ENCODE measurements at places on chromosomes 1 and 21. TPM values are rescaled to one million over a fixed set of nuclear protein-coding genes. Genes with fewer than 3 reads are reported as not detected.
A peak's percentile ranks its signal among the peaks of the same experiment; 100 is the strongest.

- DNase-seq = no peak
Measured at GRCh38 chr1:67817319-67817718, 15.9 kb downstream of the GNG12 start.

- no peak for DNase-seq
Measured at GRCh38 chr1:193342811-193343210, 156.4 kb upstream of the B3GALT2 start.

The NASP gene
- total RNA-seq = 122 TPM

The GBP7 gene
- total RNA-seq = not detected

GRCh38 chr1:19365721-19366120, 53.6 kb downstream of the SLC66A1 start:
- DNase-seq = no peak

The SLFNL1 gene
- total RNA-seq = 3.4 TPM

- no peak for DNase-seq
Measured at GRCh38 chr1:106584107-106584506, 472.4 kb upstream of the PRMT6 start.

GRCh38 chr1:148362626-148363438, 120.3 kb downstream of the PPIAL4G start:
- peak; percentile 83 for DNase-seq

The GNAT2 gene
- not detected for total RNA-seq

GRCh38 chr1:9538669-9539164, 548 bp upstream of the SLC25A33 start:
- no peak for DNase-seq

The PTBP2 gene
- 182 TPM for total RNA-seq

GRCh38 chr1:243213045-243213787, 41.9 kb downstream of the CEP170 start:
- DNase-seq = no peak

The AIRE gene
- total RNA-seq = 0.09 TPM

GRCh38 chr1:199945591-199945990, 81.9 kb upstream of the NR5A2 start:
- DNase-seq = no peak

- DNase-seq = no peak
Measured at GRCh38 chr1:6093611-6094010, 47.9 kb downstream of the KCNAB2 start.

The BGLAP gene
- total RNA-seq = 0.73 TPM

DNA sequence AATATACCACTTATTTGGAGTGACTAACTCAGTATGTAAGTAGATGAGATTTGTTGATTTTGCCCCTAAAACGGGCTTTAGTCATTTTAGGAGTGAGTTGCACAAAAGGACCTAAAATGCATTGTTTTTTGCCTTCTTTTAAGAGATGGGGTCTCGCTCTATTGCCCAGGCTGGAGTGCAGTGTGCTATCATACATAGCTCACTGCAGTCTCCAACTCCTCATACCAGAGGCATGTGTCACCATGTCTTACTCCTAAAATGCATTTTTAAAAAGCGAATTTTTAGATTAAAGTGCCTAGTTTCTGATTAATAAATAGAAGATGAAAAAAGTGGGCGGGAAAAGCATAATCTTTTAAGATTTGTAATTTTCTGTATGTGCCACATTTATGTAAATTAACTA, 11.5 kb upstream of the NEXN start:
- DNase-seq = no peak

The IFNLR1 gene
- total RNA-seq = 0.54 TPM

The RSPO1 gene
- 1.6 TPM for total RNA-seq

The SPRR2E gene
- not detected for total RNA-seq

GRCh38 chr1:175388285-175388684, 195.7 kb upstream of the KIAA0040 start:
- DNase-seq = peak; percentile 64

- DNase-seq = no peak
Measured at GRCh38 chr21:42486531-42486930, 9.5 kb downstream of the RSPH1 start.

DNA sequence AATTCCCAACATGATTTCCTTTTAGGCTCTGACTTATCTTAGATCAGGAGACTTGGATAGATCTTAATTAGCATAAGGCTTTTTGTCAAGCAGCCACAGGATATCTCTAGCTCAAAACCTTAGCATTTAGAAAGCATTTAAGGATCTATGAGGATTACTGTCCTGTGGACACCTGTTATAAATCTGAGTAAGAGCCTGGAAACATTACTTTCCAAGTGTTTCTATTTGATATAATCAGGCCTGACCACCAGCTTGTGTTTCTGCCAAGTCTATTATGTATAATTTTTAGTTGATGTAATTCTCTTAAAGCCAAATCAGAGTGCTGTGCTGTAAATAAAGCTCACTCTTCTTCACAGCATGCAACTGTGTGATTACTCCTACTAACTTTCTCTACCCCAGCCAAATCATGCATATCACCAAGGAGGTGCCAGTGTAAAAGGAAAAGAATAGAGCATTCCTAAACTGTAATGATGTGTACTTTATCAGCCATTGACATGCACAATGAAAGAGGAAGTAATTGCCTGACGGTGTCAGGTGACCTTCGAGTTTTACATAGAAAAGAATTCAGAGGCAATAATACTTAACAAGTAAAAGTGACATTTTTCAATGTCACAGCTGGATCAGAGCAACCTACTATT, 309.9 kb upstream of the PRMT6 start:
- DNase-seq = no peak

The C1orf52 gene
- total RNA-seq = 18.7 TPM

DNA sequence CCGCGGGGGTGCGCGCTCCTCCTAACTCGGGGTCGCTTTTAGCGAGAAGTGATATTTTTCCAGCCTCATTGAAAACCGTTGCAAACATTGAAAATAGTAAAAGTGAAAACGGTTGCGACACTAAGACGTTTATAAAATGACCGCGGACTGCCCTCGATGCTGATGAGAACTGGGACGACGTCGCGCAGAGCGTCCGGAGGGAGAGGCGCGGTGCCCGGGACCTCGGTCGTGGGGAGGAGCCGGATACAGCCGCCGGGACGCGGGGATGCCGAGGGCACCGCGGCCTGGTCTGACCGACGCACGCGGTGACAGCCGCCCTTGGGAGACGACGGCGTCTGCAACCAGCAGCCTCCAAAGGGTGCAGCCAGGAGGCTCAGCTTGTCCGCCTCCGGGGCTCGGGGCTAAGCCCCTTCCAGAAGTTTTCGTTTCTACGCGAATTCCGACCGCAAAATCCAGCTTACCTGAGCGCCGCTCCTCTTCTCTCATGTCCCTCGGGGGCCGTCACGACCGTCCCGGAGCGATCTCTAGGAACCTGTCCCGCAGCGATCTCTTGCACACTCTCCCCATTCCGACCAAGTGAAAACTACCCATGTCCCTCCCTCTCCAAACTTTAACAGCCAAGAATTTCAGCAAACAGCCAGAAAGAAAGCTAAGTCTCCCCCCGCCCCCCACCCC, 144.4 kb upstream of the ETS2 start:
- DNase-seq = no peak

DNA sequence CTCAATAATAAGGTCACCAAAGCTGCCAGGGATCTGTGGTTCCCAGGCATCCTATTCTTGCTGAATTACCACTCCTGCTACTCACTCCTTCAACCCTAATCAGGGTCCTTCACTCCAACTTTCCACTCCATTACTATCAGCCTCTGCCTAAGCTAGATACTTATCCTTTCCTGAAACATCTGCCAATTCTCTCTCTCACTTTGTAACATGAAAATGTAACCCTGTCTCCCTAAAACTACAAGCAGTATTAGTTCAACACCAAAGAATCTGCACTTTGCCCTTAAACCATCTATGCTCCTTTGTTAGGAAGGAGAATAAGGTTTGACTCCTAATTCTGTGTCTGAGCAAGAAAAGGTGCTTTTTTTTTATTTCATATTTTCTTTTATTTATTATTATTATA, 15.5 kb upstream of the CXADR start:
- no peak for DNase-seq

DNA sequence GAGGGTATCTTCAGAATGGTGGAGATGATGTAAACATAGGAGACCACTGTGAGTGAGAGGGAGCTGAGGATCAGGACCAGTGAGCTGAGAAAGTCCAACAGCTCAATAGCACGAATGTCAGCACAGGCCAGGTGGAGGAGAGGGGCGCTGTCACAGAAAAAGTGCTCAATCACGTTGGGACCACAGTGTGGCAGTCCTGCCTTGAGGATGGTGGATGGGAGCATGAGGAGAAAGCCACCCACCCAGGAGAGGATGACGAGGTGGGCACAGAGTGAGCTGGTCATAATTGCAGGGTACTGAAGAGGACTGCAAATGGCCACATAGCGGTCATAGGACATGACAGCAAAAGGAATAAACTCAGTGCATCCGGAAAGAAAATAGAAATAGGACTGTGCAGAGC, 8.1 kb downstream of the OR11L1 start:
- DNase-seq = no peak

- DNase-seq = no peak
Measured at GRCh38 chr1:93353286-93353685, 7.6 kb downstream of the DR1 start.

DNA sequence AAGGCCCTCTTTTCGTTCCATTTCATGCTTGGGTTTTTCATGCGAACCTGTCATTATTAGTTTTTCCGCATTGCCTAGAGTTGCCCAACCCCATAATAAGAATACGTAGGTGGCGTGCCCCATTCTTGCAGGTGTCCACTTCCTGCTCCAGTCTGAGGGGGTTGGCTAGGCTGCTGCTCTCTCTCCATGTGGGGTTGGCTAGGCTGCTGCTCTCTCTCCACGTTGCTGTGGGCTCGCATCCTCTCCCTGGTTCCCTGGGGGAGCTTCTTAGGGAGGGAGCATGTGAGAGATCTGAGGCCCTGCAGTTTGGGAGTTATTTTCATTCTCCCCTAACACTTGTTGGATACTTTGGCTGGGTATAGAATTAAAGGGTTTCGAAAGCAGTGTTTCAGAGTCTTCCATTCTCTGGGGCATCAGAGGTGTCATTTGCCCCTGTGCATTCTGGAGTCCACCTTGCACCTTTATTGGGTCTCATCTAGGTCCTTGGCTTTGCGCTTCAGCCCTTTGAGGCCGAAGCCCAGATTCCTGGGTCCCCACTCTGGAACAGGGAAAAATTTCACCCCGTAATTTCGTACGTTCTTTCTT, 8.6 kb downstream of the C1orf35 start:
- DNase-seq = no peak

DNA sequence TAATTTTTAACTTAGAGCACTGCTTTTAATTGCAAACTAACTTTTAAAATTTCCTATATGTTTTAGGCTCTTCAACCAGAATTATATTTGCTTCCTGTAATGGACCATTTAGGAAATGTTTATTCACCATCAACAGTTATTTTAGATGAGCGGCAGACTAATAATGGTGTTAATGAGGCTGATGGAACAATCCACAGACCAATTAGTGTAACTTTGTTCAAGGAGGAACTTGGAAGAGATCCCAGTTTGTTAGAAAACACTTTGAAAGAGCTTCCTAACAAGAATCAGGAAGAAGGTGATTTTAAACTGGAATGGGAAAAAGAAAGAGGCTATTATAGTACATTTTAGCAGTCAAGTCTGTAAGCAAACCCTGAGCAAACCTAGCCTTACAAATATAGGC, 19.4 kb upstream of the GNG5 start:
- DNase-seq = no peak

GRCh38 chr21:43929217-43929971, 64.4 kb downstream of the AGPAT3 start:
- DNase-seq = peak; percentile 51

DNA sequence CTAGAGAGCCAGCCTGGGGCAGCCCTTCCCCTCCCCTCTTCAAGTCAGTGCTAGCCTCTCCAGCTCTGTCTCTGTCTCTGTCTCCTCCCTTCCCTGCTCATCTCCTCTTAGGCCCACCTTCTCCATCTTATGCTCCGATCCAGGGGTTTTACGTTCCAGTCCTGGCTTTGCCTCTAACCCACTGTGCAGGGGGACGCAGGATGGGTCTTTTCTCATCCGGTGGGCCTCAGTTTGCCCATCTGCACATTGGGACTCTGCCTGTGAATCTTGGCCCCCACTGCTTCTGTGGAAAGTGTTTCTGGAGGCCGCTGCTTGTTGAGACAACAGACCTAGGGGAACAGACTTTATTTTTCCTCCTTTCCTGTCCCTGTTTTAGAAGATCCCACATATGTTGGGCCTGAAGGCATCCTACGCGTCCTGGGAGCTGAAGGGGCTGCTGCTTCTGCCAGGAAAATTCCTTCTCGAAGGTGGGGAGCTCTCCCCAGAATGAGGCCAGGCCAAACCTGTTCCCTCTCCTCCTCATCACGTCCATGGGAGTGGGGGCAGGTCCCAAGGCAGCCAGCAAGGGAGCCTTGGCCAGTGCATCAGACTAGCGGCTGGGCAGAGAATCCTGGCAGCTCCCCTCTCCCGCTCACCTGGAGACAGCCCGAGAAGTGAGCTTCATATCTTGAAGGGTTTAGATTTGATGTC, 99.5 kb upstream of the CSF3R start:
- no peak for DNase-seq

- DNase-seq = no peak
Measured at GRCh38 chr1:38670544-38671122, 188.9 kb downstream of the RRAGC start.

DNA sequence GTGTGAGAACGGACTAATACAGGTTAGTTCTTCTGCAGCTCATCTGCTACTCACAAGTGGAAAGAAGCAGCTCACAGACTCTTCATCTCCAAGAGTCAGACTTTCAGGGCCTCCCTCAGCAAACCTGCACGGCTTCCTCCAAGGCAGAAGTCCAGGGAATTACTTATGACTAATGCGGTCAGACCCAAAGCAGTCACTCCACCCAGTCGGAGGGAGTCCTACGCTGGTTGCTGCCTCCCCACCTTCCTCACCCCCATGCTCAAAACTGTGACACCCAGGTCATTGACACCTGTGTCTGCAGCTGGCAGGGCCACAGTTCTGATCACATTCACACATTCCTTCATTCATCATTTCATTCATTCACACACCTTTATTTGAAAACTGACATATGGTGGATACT, 38.4 kb upstream of the PRDM2 start:
- DNase-seq = no peak

DNA sequence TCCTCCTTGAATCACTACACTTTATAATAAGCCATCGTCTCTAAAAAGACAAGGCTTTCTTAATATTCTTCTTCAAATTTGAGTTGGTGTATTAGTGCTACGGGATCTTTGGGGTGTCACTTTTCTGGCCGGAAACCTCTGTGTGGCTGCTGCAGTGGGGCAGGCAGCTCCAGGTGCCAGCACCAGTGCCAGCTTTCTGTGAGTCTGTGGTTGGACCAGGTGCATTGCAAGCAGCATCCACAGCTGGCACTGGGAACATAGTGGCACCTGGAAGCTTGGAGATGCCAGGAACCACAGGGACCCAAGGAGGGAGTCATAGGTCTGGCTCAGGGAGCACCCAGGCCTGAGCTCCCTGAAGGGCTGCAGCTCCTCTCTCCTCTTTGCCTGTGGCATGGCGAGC, 111.8 kb upstream of the RUNX3 start:
- DNase-seq = no peak

DNA sequence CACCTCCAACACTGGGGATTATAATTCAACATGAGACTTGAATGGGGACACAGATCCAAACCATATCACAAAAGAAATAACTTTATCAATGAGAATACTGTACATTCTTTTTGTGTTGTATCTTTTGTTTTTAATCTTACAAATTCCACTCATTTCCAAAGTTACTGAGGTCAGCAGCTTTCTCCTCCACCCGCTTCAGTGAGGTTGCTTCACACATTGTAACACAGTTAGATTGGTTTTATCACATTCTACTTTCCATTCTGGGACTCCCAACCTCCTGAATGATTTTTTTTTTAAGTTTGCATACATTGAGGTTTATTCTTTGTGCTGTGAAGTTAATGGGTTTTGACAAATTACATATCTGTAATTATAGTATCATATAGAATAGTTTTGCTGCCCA, 43.8 kb downstream of the DDAH1 start:
- no peak for DNase-seq
